GM18507 (cell line): ENCODE measurements at places on chromosomes 1 and 21.

GRCh38 chr1:175179837-175180590, 12.6 kb downstream of the KIAA0040 start:
- no peak for DNase-seq

DNA sequence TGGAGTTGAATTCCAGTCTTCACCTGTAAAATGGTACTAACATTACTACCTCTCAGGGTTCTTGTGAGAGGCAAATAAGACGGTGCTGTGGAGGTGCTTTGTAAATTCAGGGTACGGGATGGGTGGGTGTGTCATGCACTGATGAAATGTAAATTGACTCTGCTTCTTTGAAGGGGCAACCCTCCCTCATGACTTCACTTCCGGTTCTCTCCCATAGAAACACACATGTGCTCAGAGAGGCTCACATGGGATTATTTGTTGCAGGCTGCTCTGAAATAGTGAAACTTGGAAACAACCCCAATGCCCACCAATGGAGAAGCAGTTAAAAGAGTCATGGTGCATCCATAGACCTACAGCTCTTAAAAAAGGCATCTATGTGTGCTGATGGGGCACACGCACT, 44.9 kb upstream of the SCMH1 start:
- DNase-seq, result no peak

- DNase-seq, result no peak
These were observed 4.2 kb downstream of the RCAN3 start for GRCh38 chr1:24506691-24507381.

DNA sequence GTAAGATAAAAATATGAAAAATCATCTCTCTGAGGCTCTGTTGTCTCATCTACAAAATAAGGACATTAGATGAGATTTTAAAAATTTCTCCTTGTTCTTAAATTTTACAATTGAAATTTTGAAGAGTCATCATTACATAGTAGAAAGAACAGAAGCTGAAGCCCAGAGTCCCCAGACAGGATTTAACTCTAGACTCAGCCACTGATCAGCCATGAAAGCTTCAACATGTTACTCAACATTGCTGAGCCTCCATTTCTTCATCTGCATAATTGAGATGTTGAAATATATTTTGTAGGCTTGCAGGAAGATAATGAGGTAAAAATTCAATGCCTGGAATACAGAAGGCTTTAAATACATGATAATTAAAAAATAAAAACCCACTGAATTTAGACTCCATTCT, 633.3 kb downstream of the LMO4 start:
- no peak for DNase-seq

- DNase-seq, result no peak
These were observed 39.2 kb downstream of the MAB21L3 start for GRCh38 chr1:116150368-116150767.

DNA sequence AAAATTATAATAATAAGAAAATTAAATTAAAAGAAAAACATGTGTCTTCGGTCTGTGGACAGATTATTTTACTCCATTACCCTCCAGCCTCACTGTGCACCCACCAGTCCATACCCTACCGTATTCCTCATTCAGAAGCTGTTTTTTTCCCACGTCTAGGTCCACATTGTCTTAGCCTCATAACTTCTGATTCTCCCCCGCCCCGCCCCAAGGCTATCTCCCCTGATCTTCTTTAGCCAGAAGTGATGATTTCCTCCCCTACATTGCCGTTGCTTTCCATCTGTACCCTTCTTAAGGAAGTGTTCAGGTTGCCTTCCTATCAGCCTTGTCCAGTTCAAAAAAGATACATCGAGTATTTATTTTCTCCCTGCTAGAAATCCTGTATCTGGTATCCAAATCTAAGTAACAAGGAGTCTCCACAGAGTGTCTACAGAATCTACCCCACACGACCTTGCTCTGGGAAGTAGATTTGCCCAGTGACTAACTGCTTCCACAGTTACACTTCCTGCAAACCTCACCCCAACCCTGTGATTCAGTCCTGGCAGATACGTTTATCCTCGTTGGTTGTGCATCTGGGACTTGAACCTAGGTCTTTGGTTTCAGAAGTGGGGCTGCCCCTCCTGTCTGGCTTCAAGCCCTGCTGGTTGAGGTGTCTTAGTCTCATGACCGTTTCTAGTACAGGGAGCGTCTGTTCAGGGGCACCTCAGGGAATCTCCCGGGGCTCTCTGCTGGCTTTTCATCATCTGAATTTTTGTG, 470.2 kb downstream of the CAMTA1 start:
- no peak for DNase-seq

GRCh38 chr21:16154321-16154720, 424.5 kb downstream of the USP25 start:
- DNase-seq, result no peak

GRCh38 chr1:199612976-199613774, 414.3 kb upstream of the NR5A2 start:
- no peak for DNase-seq

- DNase-seq, result no peak
These were observed 16.8 kb upstream of the FAM131C start for GRCh38 chr1:16090076-16090826.

DNA sequence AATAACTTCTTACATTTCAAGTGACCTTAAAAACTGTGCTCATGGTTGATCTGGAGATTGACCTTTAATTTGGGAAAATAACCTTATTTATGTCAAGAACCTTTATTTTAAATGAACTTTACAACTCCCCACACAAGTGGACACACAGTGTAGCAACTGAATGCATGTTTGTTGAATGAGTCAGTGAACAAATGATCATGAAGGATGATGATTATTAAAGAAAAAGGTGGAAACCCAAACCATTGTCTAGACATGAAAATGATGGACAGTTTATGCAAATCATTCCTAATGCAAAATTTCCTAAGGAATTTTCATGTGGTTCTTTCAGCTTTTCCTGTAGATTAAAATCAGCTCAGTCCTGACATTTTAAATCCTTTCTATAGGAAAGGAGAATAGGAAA, 439.8 kb upstream of the RUNX1 start:
- no peak for DNase-seq

- no peak for DNase-seq
These were observed 42.5 kb downstream of the UTP25 start for GRCh38 chr1:209870151-209870831.

GRCh38 chr1:159921251-159921650, 4.1 kb downstream of the TAGLN2 start:
- DNase-seq, result no peak

DNA sequence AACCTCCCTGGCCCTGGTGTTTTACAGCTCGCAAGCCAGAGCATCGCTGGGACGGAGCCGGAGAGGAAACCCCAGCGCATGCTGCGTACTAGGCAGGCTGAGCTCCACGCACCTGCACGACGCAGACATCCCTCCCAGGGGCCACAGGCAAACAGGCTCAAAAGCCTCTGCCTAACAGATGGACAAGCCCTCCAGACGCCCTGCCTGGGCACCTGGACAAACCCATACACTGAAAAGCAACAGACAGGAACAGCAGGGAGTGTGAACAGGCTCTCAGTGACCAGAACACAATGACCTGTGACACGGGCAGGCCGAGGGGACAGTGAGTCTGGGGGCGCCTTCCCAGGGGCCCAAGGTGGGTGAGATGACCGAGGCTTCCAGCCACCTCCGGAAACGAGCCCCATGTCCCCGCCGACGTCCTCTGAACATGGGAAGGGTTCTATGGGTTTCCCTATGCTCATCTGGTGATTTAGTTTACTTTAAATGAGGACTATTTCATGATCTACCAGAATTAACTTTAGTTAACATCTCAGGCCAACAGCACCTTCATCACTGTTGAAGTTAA, 40.3 kb downstream of the NPHP4 start:
- DNase-seq, result no peak

DNA sequence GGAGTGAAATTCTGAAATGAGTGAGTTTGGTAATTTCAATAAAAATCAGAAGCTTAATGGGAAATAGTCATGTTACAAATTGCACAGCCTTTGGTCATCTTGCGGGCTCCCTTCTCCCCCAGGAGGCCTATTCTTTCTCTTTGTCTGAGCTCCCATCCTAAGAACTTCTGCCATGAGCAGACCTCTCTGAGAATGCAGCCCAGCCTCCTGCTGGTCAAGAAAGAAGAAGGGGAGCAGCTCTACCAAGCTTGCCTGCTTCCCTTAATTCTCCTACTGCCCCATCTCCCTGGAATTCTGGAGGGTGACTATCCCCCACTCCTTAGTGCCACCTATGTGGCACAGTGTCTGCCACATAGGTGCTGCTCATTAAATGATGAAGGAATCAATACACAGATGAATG, 300.7 kb upstream of the DAB1 start:
- no peak for DNase-seq

DNA sequence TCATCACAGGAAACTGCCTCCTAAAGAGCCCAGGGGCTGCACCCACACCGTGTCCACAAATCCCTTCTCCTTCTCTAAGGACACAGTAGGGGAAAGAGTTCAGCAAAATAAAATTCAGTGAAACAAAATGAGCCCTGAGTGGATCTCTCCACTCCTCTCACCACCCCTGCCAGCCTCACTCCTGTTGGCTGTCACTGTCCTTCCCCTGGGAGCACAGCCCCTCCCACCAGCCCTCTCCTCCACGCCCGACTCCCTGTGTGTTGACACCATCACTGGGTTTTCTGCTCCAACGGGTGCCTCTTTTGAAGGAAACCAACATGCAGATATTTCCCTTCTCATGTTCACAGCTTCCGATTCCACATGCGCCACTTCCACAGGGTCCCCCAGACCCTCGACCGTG, 356.2 kb downstream of the AJAP1 start:
- no peak for DNase-seq

- DNase-seq, result no peak
These were observed 850 bp downstream of the SESN2 start for GRCh38 chr1:28259934-28260802.

DNA sequence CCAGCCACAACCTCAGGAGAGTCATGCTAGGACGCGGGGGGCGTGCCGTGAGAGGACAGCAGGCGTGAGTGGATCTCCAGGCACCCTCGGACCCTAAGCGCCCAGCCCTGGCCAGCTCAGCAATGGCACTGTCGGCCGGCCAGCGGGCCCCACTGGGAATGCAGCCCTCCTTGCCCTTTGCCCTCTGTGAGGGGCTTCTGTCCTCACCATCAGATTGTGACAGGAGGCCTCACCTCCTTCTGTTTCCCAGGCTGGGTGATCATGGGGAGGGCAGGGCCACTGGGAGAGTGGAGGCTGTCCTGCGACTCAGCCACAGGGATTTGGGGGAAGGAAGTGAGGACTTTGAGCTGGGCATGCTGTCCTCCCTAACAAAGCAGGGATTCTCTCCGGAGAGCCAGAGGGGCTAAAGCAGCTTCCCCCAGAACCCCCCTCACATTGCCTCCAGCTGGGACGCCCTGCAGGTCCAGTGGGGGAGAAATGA, 6.6 kb upstream of the LRRC3 start:
- no peak for DNase-seq

DNA sequence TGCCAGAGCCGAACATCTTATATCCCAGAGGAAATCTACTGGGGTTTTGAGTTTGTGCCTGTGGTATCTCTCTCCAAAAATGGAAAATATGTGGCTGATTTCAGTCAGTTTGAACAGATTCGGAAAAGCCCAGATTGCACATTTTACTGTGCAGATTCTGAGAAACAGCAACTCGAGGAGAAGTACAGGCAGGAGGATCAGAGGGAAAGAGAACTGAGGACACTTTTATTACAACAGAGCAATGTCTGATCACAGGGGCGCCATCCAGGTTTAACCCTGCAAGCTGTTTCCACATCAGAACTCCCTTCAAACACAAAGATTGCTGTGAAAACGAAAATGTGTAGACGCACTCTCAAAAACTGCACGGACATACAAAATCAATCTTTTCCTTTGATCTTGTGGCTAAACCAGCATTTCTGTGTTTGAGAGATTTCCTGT, 43.4 kb downstream of the KCNJ15 start:
- no peak for DNase-seq

DNA sequence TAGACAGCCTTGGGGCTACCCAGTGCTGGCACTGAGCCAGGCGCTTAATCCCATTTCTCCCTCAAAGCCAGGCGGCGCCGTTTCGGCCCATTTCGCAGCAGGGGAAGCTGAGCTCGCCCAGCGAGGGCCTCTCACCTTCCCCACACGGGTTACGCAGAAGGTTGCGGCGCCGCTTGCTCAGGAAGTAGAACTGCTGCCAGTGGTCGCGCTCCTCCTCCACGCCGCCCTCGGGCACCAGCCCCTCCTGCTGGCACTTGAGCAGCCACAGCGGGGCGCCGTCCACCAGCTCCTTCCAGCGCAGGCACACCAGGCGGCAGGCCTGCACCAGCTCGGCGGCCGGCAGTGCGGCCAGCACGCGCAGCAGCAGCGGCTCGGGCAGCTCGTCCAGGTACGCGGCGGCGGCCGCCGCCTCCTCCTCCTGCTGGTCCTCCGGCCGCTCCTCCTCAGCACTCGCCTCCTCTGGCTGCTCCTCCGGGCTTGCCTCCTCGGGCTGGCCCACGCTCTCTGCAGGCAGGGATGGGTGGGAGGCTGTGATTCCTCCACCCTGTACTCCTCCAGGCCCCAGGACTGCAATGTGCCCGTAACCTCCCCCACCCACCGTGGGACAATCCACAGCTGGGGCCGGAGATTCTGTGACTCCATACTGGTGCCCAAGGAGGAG, 3.8 kb downstream of the FBXO2 start:
- peak; percentile 47 for DNase-seq

DNA sequence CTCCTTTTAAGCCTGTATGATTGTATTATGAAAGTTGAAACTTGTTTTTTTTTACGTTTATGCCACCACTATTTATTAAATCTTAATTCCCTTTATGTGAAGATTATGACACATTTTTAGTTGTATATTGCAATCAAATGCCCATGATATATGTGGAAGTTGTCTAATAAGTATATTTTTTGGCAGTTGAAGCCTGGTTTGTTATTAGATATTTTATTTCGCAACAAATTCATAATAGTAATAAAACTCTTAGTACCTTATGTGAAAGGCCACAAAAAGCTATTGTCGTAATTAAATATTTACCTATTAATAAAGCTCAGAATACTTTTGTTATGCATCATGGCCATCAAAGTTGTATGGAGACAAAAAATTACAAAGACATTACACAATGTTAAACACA, 386.8 kb downstream of the NCAM2 start:
- DNase-seq, result no peak

DNA sequence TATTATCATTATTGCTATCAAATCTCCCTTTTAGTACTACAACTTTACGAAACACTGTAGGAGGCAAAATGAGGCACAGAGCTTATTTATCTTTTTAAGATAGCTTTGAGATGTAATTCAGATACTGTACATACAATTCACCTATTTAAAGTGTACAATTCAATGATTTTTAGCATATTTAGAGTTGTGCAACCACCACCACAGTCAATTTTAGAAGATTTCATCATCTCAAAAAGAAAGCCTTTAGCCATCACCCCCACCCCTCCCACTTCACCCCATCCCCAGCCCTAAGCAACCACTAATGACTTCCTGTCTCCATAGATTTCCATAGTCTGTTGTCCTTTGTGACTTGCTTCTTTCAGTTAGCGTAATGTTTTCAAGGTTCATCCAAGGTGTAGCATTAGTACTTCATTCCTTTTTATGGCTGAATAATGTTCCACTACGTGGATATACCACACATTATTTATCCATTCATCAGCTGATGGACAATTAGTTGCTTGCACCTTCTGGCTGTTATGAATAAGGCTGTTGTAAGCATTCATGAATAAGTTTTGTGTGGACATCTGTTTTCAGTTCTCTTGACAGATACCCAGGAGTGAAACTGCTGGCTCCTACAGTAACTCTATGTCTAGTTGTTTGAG, 9.4 kb upstream of the CAPN9 start:
- DNase-seq, result no peak

GRCh38 chr1:234102583-234102982, 198.1 kb downstream of the SLC35F3 start:
- no peak for DNase-seq
